ENCODE measurements at places on chromosomes 4 and X. TPM values are rescaled to one million over a fixed set of nuclear protein-coding genes. Genes with fewer than 3 reads are reported as not detected.

CLNK gene
- total RNA-seq, result 0.19 TPM

ARHGAP6 gene
- 20.2 TPM for total RNA-seq

TRPC3 gene
- 0.24 TPM for total RNA-seq

LRP2BP gene
- total RNA-seq, result 0.86 TPM

MAGEB1 gene
- total RNA-seq, result not detected

HSPA4L gene
- total RNA-seq, result 9.9 TPM

SLC9B1 gene
- 1.4 TPM for total RNA-seq

CSAG2 gene
- total RNA-seq, result not detected

NSG1 gene
- 0.57 TPM for total RNA-seq

GYPE gene
- total RNA-seq, result 1.00 TPM

DDX53 gene
- total RNA-seq, result not detected

DNA sequence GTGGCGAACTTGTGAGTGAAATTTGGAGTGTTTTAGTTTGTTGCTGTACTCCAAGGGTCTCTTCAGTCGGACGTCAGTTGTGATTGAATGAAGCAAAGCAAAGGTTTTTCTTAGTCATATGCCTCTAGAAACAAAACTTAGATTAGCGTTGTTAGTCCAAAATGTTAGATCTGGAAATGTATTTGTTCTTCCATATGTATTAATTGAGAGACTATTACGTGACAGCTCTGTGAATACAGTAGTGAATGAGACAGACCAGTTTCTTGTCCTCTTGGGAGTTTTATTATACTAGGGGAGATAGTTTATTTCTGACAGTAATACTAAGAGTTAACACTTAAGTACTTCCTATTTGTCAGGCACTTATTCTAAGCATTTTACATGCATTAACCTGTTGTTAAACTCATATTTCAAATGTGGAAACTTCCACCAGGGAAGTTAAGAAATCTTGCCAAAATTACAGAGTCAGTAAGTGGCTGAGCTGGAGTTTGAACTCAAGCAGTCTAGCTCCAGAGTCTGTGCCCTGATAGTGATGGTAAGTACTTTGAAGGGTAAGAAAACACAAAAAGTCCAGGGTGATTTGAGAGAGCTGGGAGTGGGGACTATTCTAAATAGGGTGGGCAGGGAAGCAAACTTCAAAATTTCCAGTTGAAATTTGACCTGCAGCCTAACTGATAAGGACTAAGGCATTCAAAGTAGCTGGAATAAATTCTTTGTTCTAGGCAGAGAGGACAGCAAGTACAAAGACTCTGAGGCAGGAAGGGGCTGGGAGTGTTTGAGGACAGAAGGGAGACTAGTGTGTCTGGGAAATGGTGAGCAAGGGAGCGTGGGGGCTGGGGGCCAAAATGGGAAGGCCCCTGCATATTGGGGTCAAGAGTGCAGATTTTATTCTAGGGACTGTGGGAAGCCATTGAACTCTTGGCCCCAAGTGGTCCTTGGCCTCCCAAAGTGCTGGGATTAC is 17.0 kb downstream of the ADD1 start:
- DNase-seq, result no peak

- no peak for DNase-seq
Measured at GRCh38 chr4:75391489-75392166, 122.6 kb downstream of the RCHY1 start.

- no peak for DNase-seq
Measured at GRCh38 chrX:152905081-152905420, 7.2 kb downstream of the ZNF185 start.

- no peak for DNase-seq
Measured at GRCh38 chrX:148498067-148498466, 2.4 kb upstream of the AFF2 start.

- DNase-seq, result peak; percentile 79
Measured at GRCh38 chr4:7424553-7425111, 10.1 kb downstream of the PSAPL1 start.

DNA sequence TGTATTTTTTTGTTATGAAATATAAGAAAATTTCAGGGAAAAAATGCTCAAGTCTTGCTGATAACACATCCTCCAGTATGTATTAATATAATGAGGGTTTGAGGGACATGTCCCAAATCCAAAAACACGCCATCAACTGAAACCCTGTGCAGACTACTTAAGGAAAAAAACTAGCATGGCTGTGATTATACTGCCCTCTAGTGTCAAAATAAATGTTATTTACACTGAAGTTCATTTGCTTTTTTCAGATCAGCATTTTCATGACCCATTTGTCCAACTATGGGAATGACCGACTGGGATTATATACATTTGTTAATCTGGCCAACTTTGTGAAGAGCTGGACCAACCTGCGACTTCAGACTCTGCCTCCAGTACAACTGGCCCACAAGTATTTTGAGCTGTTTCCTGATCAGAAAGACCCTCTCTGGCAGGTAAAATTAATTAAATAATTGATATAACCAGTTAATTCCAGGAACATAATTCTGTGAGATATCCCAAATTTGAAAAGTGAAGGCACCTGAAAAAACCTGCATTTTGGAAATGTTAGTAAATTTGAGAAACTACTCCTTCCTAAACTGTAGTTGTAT is 128.5 kb downstream of the PRSS12 start:
- no peak for DNase-seq

DNA sequence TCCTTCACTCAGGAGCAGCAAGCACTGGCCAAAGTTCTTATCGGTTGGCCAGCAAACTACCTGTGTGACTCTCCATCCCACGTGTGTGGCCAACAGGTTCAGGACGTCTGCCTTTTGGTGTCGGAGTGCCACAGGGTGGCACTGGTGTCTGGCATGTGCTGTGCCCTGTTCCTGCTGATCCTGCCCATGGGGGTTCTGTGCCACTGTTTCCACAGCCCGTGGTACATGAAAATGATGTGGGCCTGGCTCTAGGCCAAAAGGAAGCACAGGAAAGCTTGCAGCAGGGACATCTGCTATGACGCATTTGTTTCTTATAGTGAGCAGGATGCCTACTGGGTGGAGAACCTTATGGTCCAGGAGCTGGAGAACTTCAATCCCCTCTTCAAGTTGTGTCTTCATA is 4.6 kb upstream of the TLR2 start:
- DNase-seq, result peak; percentile 82

GRCh38 chrX:49186125-49187027 is at the start of gene PRICKLE3:
PRICKLE3 (minus strand) TSS chrX:49186373; CDS start chrX:49186297, 76 bp downstream.
- peak; percentile 94 for DNase-seq

DNA sequence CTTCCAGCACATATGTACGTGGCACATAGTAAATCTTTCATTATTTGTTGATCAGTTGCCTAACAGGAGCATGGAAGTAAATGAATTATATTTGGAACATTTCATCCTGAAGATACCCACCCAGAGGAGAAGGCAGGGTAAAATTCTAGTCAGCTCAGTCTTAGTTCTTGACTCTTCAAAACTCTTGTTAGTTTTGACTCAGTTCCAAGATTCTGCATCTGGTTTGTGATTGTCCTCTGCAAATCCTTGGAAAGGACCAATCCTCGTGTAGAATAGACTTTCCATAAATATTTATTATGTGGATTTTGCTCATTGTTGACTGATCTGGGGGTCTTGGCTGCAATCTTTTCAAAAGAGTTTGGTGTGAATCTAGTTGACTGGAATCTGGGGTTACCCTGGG is 257.5 kb upstream of the FAT1 start:
- no peak for DNase-seq

DNA sequence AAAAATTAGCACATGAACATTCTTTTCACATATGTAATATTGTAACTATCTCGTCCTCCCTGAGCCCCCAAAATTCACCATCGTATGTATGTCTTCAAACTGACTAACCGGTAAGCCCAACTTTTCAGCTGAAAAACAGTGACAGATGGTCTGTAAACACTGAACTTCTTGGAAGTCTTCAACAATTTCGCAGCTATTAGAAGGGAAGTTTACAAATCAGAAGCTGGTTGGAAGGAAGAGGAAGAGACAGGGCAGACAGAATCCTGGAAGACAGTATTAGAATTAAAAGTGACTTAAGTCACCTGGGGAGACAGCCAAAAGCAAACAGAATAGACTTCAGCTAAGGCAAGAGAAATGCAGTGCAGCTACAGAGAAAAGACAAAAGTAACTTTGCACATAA is 858.4 kb downstream of the ADGRL3 start:
- no peak for DNase-seq

GRCh38 chr4:87525636-87526295 is 3.4 kb downstream of the SPARCL1 start:
- no peak for DNase-seq

Data from posterior vena cava (tissue), 2 donors.